ENCODE measurements at places on chromosomes 1 and 21.

DNA sequence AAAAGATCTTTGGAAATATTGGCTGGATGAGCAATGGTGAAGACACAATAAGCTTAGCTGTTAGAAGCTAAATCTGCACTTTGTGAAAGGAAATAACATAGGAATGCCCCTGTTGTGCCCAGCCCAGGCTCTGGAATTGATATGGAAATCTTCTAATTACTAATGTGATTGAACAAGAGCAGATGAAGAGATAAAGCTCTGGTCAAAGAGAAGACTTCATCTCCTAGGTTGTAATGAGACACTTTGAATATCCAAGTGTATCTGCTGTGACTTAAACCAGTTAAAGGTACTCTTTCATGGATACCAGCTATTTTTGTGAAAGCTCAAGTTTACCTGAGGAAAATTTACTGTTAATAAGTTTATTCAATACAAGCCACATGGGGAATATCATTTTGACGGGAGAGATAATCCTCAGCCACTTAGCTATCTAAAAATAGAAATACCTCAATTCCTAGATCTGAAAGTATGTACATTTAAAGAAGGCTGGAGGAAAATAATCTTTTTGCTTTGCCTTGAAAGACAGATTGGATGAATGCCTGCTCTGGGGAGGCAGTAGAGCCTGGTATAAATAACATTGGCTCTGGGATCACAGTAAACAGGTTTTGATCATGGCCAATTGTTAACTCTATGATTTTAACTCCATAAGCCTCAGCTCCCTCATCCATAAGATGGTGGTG lies 494.0 kb upstream of the B3GALT2 start:
- no peaks in the 10 kb centered on the region for H3K27me3 ChIP-seq
- H3K27ac ChIP-seq, result no peak overlapping the region
- no peak overlapping the region for H3K4me3 ChIP-seq
- no peaks in the 10 kb centered on the region for H3K4me1 ChIP-seq

DNA sequence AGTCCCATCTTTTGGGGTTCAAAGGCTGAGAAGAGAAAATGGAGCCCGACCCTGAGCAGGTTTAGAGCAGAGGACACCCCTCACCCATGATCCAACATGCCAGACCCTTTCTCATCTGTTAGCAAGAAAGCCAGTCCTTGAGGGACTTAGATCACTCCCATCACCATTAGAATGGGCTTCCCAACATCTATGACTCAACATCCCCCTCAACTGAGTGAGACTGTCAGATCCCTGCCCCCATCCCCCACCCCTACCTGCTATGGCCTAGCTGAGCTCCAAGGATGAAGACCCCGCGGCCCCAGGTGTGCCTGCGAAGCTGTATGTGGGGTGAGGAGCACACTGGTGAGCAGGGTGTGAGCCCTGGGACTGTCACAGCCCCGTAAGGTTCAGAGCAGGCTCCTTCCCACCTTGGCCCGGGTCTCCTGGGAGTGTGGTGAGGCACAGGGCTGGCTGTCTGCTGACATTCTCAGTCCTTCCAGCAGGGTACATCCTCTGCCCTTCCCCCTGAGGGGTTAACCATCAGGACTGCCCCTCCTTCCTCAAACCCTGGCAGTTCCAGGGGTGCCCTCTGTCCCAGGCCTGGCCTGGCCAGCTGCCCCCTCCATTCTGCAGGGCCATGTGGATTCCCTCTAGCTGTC lies 21.4 kb upstream of the BLACAT1 start:
- no peak overlapping the region for H3K4me3 ChIP-seq
- no peak overlapping the region for H3K27ac ChIP-seq
- no peak for DNase-seq
- peaks cover 8% of the 10 kb centered on the region for H3K4me1 ChIP-seq

DNA sequence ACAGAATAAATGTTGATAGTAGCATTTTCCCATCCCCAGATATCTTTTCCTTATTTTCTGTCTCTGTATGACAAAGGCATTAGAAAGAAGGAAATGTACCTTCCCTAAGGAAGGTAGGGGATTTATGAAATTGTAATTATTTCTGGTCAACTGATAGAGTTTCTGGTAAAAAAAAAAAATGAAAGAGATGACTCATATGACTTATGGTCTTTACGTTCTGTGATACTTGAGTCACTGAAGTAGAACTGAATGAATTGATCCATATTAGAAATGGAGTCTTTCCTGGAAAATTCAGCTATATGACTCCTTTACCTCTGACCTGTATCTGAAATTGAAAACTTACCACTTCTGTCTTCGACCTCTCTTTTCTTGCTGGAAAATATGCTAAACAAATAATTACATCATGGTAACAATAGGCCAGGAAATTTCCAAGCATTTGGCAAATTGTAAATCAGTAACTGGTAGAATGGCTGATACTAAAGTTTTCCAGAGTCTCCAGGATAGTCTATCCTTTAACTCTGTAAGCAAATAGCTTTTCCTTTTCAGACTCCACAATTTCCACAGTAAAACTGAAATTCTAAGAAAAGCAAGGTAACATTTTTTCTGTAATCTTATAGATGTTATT lies 364.3 kb upstream of the PTBP2 start:
- no peaks in the 10 kb centered on the region for H3K36me3 ChIP-seq
- H3K27ac ChIP-seq, result no peak overlapping the region
- H3K4me3 ChIP-seq, result no peak overlapping the region
- peaks cover 2% of the 10 kb centered on the region for H3K4me1 ChIP-seq

DNA sequence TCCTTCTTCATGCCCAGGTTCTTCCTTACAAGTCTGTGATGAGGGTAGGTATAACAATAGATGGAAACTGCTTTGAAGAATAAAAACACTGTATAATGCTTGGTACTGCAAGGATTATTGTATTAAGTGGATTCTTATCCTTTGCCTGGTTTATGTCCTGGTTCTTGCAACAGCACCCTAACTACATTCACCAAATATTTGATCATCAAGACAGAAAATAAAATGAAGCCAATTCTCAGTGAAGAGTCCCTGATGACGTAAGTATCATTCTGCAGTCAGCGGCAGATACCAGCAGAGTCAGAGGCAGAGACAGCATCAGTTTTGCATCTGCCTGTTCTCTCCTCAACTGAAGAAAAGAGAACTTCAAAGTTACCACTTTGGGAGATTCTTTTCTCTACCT lies 19.7 kb downstream of the ARHGEF11 start:
- H3K27ac ChIP-seq, result no peak overlapping the region
- no peaks in the 10 kb centered on the region for H3K36me3 ChIP-seq
- H3K4me1 ChIP-seq, result no peaks in the 10 kb centered on the region
- no peak for DNase-seq
- H3K4me3 ChIP-seq, result no peak overlapping the region

DNA sequence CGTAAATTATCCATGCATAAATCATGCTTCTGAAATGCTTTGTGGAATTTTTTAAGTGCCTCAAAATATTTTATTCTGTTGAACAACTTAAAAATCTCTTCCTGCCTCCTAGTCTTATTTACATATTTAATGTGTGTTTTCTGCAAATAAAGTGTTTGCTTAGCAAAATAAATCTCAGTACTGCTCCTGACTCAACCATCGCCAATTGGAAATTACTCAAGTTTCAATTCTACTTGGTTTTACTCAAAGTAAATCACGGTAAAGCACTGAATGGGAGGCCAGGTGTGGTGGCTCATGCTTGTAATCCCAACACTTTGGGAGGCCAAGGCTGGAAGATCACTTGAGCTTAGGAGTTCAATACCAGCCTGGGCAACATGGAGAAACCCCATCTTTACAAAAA lies 152.2 kb upstream of the NR5A2 start:
- no peak overlapping the region for H3K27ac ChIP-seq
- H3K4me3 ChIP-seq, result no peak overlapping the region
- DNase-seq, result no peak
- no peaks in the 10 kb centered on the region for H3K36me3 ChIP-seq
- H3K4me1 ChIP-seq, result no peaks in the 10 kb centered on the region
- H3K27me3 ChIP-seq, result peaks cover 5% of the 10 kb centered on the region

- no peaks in the 10 kb centered on the region for H3K27me3 ChIP-seq
- peaks cover 28% of the 10 kb centered on the region for H3K36me3 ChIP-seq
- DNase-seq, result no peak
- no peak overlapping the region for H3K4me3 ChIP-seq
- H3K27ac ChIP-seq, result no peak overlapping the region
These were observed 108.8 kb downstream of the KIAA0319L start for GRCh38 chr1:35448344-35448801.

- H3K27ac ChIP-seq, result no peak overlapping the region
- DNase-seq, result no peak
- no peaks in the 10 kb centered on the region for H3K36me3 ChIP-seq
These were observed 415 bp upstream of the LAD1 start for GRCh38 chr1:201399352-201400126.

GRCh38 chr1:145795257-145795881 lies 28.5 kb downstream of the RNF115 start:
- peaks cover 62% of the 10 kb centered on the region for H3K36me3 ChIP-seq
- no peaks in the 10 kb centered on the region for H3K27me3 ChIP-seq
- H3K27ac ChIP-seq, result no peak overlapping the region
- peaks cover 5% of the 10 kb centered on the region for H3K4me1 ChIP-seq

DNA sequence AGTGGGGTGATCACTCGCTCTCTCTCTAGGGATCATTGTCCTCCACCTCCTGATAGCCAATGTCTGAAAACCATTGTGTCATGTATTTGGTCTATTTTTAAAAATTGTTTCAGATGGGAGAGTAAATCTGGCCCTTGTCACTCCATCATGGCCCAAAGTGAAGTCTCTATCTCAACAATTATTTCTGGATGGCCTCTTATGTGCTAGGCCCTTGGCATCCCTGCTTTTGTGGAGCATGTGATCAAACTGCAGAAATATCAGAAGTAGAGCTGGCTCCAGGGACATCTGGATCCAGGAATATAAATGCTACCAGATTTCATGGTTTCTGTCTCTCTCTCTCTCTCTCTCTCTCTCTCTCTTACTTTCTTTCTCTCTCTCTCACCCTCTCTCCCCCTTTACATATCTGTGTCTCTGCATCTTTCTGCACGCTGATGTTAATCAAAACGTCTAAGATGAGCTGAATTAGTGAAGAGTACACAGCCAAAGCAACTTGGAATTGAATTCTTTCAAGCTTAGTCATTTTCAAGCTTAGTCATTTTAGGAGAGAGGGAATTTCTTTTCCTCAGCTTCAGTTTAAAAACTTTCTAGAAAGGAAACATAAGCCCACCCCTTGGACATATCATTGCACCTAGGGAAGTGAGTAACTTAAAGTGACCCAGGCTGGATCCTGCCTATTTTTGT lies 47.4 kb upstream of the DOCK7 start:
- no peak overlapping the region for H3K4me3 ChIP-seq
- no peak for DNase-seq
- H3K27me3 ChIP-seq, result peaks cover 10% of the 10 kb centered on the region
- no peak overlapping the region for H3K27ac ChIP-seq
- H3K4me1 ChIP-seq, result no peaks in the 10 kb centered on the region

- no peak overlapping the region for H3K4me3 ChIP-seq
- DNase-seq, result no peak
- no peak overlapping the region for H3K27ac ChIP-seq
- no peaks in the 10 kb centered on the region for H3K27me3 ChIP-seq
- H3K36me3 ChIP-seq, result no peaks in the 10 kb centered on the region
- no peaks in the 10 kb centered on the region for H3K4me1 ChIP-seq
These were observed 15.4 kb downstream of the COL18A1 start for GRCh38 chr21:45420061-45421041.

DNA sequence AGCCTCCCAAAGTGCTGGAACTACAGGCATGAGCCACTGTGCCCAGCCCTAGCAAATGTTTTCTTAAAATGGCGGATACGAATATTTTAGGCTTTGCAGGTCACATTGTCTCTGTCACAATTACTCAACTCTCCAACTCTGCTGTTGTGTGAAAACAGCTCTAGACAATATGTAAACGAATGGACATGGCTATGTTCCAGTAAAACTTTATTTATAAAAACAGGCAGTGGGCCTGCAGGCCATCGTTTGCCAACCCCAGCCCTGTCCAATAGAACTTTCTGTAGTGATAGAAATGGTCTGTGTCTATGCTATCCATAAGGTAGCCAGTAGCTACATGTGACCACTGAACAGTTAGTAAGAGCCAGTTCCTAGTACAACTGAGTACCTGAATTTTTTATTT lies 4.3 kb upstream of the FBXO6 start:
- peaks cover 20% of the 10 kb centered on the region for H3K36me3 ChIP-seq
- DNase-seq, result no peak
- H3K27me3 ChIP-seq, result no peaks in the 10 kb centered on the region
- H3K4me3 ChIP-seq, result no peak overlapping the region
- H3K27ac ChIP-seq, result no peak overlapping the region

DNA sequence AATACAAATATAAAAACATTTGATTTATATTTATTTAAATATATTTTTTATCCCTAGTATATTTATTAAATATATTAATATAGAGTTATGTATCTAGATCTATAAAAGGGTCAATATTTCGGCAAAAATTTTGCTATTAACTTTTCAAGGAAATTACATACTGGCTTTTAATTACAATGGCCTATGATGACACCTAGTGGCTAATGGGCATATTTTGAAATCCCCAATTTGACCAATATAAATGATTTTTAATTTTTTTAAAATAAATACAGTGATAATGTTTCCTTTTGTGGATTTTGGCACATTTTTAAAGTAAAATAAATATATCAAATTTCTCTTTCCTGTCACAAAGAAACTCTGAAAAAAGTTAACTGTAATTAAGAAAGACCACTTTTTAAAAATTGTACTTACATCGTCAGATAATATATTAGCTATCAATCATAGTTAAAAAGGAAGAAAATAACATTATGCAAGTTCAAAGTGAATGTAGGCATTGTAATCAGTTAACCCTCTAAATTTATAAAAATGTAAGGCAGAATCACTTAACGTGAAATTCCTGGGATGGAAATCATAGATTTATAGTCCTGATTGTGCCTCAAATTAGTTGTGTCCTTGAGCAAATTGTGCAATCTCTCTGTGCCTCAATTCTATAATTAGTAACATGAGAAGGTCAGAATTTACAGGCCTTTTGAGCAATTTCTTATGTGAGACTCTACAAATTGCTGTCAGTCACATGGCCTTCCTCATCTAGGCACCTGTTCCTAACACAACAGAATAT lies 25.6 kb upstream of the RGS13 start:
- peaks cover 2% of the 10 kb centered on the region for H3K27me3 ChIP-seq
- no peak for DNase-seq
- H3K36me3 ChIP-seq, result no peaks in the 10 kb centered on the region
- peaks cover 8% of the 10 kb centered on the region for H3K4me1 ChIP-seq
- no peak overlapping the region for H3K4me3 ChIP-seq
- H3K27ac ChIP-seq, result no peak overlapping the region

DNA sequence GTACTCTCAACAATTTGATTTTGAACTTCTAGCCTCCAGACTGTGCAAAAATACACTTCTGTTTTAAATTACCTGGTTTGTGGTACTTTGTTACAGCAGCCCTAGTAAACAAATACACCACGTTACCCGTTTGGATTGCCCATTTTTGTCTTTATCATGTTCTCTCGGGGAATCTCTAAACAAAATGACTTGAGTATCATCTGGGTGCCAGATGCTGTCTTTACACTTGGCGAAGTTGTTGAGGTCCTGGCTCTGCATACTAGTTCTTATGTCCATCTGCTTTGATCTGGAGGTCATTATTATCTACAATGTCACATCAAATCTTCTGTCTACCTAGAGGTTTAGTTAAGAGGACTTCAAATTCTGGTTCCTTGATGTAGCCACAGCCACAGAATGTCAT lies 142.4 kb upstream of the NRIP1 start:
- H3K27ac ChIP-seq, result no peak overlapping the region
- no peak overlapping the region for H3K4me3 ChIP-seq
- peaks cover 10% of the 10 kb centered on the region for H3K27me3 ChIP-seq
- DNase-seq, result no peak
- H3K36me3 ChIP-seq, result no peaks in the 10 kb centered on the region
